Activated naive CD8-positive, alpha-beta T cell treated with anti-CD3 and anti-CD28 coated beads for 36 hours (primary cell): ENCODE measurements at places on chromosomes 3 and 15.

GRCh38 chr15:57519806-57520205 lies 71.9 kb upstream of the MYZAP start:
- no peak for DNase-seq

DNA sequence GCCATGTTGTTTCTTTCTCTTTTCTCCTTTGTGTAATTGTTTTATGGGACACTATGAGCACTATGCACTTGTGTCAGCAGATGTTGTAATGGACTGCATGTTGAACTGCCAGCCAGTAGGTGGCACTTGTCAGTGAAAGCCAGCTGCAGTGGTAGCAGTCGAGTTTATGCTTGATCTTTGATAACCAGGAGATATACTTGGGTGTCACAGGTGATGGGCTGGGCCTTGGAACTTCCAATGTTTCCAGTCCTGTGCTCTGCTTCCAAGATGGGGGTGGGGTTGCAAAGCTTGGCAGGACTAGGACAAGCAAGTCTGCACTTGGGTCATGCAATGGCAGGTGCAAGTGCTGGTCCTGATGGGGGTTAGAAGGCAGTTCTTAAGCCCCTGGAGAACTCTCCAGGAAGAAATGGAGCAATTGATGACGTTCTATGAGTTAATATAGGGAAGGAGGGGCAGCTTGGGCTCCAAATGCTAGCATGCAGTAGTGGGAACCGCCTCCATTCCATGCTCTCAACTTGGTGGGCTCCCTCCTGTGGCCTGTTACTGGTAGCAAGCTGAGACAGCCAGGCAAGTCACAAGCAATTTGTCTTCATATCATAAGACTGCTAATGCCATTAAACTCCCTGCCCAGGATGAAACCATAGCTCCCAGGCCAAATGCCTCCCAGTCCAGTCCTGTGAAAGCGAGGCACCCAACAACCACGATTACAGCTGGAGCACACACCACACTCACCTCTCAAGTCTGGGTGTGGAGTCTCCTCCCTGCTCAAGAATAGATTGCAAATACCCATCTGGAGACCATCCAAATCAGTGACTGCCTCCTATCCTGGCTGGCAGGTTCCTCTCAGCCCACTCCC lies 287.2 kb downstream of the CGGBP1 start:
- DNase-seq, result peak; percentile 29

- DNase-seq, result peak; percentile 28
Measured at GRCh38 chr3:11764931-11765363, 81.7 kb downstream of the TAMM41 start.

GRCh38 chr15:74768099-74768770 lies 13.6 kb upstream of the CSK start:
- DNase-seq, result no peak

- no peak for DNase-seq
Measured at GRCh38 chr3:177466074-177466473, 268.8 kb upstream of the TBL1XR1 start.

- peak; percentile 60 for DNase-seq
Measured at GRCh38 chr15:57559875-57560274, 31.8 kb upstream of the MYZAP start.

- DNase-seq, result no peak
Measured at GRCh38 chr3:133821767-133822638, 16.4 kb downstream of the SRPRB start.

- peak; percentile 81 for DNase-seq
Measured at GRCh38 chr15:69394556-69395282, 19.4 kb upstream of the KIF23 start.

GRCh38 chr3:123395235-123395634 lies 53.7 kb downstream of the ADCY5 start:
- DNase-seq, result no peak

DNA sequence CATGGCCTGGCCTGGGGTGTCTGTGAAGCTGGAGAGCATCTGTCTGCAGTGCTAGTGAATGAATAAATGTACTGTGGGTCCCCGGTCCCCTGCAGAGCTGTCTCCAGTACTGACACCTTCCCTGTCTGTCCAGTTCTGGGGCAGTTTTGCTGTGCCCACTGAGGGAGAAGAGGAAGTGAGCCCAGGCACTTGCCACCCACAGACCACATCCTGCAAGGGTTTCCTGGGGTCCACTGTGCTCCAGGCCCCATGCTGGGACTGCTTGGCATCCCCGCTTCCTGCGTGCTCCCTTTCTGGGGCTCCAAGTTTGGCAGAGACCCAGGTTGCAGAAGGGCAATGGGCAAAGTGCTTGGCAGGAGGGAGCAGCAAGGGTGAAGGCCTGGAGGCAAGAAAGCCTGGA lies 4.9 kb upstream of the SLC6A6 start:
- DNase-seq, result no peak

DNA sequence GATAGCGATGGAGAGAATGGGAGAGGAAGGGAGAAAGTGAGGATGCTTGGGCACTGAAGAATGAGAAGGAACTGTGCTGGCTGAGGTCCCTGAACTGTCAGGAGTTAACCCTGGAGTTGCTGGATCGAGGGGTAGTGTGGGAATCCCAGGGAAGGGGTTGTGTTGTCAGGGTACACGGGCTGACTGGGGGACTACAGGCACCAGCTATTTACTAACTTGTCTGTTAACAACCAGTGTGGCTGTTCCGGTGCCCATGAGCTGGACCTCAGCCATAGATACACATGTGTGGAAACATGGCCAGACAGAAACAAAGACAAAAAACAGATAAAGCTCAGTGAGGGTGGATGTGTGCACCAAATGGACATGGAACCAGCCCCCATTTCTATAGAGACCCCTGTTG lies 55.1 kb downstream of the GASK1A start:
- no peak for DNase-seq

DNA sequence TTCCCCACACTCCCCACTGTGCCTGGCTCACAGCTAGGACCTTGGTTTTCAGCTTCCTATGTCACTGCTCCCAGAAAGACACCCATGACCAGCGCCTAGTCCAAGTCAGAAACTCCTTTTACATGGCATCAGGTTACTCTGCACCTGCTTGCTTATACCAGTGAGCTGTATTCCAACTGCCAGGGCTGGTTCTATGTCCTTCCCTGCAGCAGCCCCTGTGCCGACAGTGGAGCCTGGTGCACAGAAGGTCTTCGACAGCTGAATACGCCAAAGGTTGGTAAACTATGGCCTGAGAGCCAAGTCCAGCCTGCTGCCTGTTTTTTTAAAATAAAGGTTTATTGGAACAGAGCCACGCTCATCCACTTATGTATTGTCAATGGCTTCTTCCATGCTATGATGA lies 102.5 kb downstream of the IQSEC1 start:
- no peak for DNase-seq

- DNase-seq, result no peak
Measured at GRCh38 chr15:40773496-40773895, 3.7 kb downstream of the C15orf62 start.

GRCh38 chr3:33439546-33440327 lies 468 bp downstream of the UBP1 start:
- peak; percentile 56 for DNase-seq

DNA sequence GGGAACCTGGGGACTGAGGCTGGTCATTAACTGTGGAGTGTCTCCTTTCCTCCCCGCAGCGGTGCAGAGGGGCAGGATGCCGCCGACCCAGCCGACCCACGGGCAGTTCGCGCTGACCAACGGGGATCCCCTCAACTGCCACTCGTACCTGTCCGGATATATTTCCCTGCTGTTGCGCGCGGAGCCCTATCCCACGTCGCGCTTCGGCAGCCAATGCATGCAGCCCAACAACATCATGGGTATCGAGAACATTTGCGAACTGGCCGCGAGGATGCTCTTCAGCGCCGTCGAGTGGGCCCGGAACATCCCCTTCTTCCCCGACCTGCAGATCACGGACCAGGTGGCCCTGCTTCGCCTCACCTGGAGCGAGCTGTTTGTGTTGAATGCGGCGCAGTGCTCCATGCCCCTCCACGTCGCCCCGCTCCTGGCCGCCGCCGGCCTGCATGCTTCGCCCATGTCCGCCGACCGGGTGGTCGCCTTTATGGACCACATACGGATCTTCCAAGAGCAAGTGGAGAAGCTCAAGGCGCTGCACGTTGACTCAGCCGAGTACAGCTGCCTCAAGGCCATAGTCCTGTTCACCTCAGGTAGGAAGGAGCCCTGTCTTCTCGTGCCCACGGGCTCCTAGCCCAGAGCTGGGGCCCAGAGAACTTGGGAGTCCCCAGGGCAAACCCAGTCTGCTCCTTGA lies 3.7 kb downstream of the NR2F2 start:
- no peak for DNase-seq

GRCh38 chr3:54178376-54178775 lies 56.0 kb downstream of the CACNA2D3 start:
- no peak for DNase-seq

GRCh38 chr3:101643861-101644613 lies 32.9 kb downstream of the ZBTB11 start:
- peak; percentile 46 for DNase-seq

DNA sequence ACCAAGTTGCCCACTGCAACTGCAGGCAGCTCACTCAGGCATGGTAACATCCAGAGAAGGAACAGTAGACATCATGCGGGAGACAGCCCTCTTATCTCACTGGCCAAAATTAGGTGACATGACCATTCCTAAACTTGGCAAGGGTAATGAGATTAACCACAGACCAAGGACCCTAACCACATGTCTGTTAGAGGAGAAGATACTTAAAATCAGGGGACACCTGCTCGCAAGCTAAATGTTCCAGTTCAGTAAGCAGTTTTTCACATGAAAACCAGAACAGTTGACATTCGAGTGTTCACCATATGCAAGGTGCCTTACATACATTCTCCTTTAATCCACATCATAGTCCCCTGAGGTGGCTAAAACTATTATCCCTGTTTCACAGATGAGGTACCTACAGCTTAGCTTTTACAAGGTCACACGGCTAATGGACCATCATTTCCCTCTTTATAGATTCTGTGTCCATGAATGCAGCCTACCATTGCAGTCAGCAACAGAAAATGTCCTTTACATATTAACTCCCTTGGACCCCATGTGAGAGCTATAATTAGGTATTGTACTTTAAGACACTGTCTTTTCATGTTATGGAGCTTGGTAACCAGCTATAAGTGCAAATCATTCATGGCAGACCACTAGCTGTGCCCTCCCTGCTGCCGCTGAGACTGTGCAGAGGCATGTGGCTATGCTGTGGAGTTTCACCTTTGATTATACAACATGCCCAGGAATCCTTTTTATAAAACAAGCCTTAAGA lies 154.1 kb downstream of the LIPC start:
- no peak for DNase-seq

GRCh38 chr15:92899601-92899947 lies 550 bp upstream of the CHD2 start:
- no peak for DNase-seq

DNA sequence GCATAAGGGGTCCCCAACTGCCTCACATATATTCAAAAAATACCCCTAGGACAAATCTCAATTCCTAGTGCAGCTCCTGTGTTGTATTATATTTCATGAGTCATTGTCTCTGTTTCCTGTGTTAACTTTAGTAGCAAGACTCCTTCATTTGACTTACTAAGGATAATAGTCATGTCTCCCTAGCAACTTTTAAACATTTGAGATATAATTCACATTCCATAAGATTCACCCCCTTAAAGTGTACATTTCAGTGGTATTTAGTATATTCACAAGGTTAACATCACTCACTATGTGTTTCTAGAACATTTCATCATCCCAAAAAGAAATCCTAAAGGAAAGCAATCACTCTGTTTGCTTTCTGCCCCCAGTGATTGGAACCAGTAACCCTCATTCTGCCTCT lies 121.3 kb upstream of the WNT7A start:
- DNase-seq, result no peak

GRCh38 chr15:55037071-55037470 lies 159.7 kb downstream of the RSL24D1 start:
- no peak for DNase-seq

DNA sequence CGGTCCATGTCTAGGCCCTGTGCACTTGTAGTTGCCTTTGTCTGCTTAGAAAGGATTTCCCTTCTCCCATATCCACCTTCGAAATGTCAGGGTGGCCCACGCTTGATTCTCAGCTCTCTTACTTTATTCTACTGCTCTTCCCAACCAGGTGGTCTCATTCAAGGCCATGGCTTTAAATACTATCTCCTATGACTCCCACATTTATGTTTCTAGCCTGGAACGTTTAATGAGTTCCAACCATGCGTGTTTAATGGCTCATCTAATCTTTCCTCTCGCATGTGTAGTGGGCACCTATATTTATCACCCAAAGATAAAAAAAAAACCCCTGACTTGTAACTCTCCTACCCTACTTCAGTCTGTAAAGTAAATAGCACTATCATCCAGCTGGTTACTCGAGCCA lies 727.2 kb upstream of the CFAP20DC start:
- no peak for DNase-seq

- no peak for DNase-seq
Measured at GRCh38 chr15:100191161-100191560, 150.6 kb downstream of the ADAMTS17 start.

GRCh38 chr3:133153382-133153781 lies 115.2 kb downstream of the TMEM108 start:
- no peak for DNase-seq

GRCh38 chr3:127428344-127428997 lies 140.6 kb upstream of the PRR20G start:
- DNase-seq, result no peak

- DNase-seq, result peak; percentile 24
Measured at GRCh38 chr3:69288161-69288895, 97.6 kb downstream of the FRMD4B start.

DNA sequence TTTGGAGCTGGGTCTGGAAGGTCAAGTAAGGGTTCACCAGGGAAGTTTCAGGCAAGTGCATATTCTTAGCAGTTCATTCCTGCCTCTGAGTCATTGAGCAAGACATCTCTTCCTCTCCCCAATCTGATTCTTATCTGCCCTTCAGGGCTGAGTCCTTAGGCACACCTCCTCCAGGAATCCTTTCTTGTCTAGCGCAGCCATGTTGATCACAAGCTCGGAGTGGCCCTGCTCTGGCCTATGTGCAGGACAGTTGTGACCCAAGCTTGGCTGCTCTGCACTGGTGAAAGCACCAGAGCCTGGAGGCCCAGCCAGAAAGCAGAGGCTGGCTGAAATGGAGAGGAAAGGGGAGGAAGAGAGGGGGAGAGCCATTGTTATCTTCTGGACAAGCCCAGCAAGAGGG lies 30.9 kb upstream of the MRPS22 start:
- DNase-seq, result no peak

- no peak for DNase-seq
Measured at GRCh38 chr3:171142985-171143384, 116.5 kb upstream of the SLC2A2 start.

GRCh38 chr3:195876297-195877064 lies 31.9 kb downstream of the TNK2 start:
- DNase-seq, result no peak

DNA sequence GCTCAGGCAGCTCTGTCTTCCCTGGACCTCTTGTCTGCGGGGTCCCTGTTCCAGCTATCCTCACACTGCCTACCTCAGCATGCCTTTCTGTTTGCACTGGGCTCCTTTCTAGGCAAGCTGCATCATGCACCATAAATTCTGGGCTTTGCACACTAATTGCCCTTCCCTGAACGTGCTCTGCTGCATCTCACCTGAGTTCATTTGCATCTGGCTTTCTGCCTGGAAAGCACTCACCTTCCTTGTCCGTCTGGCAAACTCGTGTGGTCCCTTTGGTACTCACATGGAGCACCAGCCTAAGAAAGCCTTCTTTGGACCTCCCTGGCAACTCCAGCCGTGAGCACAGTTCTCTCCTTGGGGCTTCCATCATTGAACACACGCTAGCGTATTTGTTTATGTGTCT lies 365.6 kb downstream of the SV2B start:
- no peak for DNase-seq

- no peak for DNase-seq
Measured at GRCh38 chr3:71905426-71905825, 120.5 kb upstream of the PROK2 start.

- peak; percentile 37 for DNase-seq
Measured at GRCh38 chr15:78050826-78051225, 26.7 kb downstream of the TBC1D2B start.

- DNase-seq, result no peak
Measured at GRCh38 chr3:12972043-12972442, 101.2 kb downstream of the IQSEC1 start.
